ENCODE measurements at places on chromosomes 7 and 10. TPM values are rescaled to one million over a fixed set of nuclear protein-coding genes. Genes with fewer than 3 reads are reported as not detected.

Gene GCK
- total RNA-seq = 1.3 TPM

Gene ZNF467
- total RNA-seq = 5.2 TPM

Gene HABP2
- 0.24 TPM for total RNA-seq

Gene SKIDA1
- total RNA-seq = 3.3 TPM

Gene CALHM3
- total RNA-seq = not detected

Gene TRPV6
- total RNA-seq = not detected

Gene ASAH2
- total RNA-seq = 2.9 TPM

Gene KCP
- total RNA-seq = 0.11 TPM

Gene CALML3
- not detected for total RNA-seq

Gene FGL2
- 11.5 TPM for total RNA-seq

Gene STEAP1B
- 0.43 TPM for total RNA-seq

Gene PDZD7
- 0.38 TPM for total RNA-seq

Gene TMEM60
- 6.6 TPM for total RNA-seq

Gene SPAM1
- total RNA-seq = not detected

Gene SAMD9
- total RNA-seq = 2.7 TPM

Gene C7orf57
- total RNA-seq = not detected

Gene NRCAM
- 0.27 TPM for total RNA-seq
